Renal cortical epithelial cell (primary cell): ENCODE measurements at places on chromosomes 6 and 20. TPM values are rescaled to one million over a fixed set of nuclear protein-coding genes. Genes with fewer than 3 reads are reported as not detected.

The TCF15 gene
- not detected in 2 replicates for total RNA-seq

The CALHM5 gene
- 0.17 and 0.40 TPM in 2 replicates for total RNA-seq

The CST1 gene
- not detected in 2 replicates for total RNA-seq

DNA sequence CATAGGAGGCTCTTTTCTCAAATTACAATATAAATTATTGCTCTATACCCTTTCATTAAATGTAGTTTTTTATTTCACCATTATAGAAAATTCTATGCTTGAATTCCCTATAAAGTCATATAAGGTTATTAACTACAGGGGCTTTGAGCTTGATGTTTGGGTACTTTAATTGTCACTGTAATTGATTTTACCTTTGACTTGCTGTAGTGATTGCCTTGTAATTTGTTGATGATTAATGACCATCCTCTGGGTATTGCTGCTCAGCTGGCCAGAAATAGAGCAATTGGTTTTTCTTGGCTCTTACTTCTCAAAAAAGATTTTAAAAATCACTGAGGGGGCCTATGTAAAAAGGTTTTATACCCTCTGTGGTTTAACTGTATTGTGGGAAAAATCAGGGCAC is 1186.0 kb downstream of the KHDRBS2 start:
- DNase-seq = no peak

DNA sequence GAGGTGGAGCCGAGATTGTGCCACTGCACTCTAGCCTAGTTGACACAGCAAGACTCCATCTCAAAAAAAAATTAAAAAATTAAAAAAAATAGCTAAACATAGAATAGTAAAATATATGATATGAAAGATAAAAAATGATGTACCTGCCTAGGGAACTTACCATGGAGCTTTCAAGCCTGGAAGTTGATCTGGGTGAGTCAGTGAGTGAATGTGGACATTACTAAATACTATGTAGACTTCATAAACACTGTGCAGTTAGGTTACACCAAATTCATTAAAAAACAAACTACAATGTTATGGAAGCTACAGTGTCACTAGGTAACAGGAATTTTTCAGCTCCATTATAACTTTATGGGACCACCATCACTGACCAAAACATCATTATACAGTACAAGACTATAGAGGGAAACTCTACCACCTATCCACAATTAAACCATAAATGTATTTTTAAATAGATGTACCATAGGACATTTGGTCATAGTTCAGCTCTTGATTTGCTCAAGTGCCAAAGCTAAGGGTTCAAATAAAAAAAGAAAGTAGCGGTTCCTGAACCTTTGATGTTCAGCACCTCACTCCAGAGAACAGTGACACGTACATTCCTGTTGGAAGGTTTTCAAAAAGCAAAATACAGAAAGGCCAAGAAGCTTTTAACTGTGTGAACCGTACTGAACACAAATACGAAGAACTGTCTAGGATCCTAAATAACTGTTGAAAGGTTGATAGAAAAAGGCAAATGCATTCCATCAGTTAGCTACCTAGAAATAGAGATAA is 52.4 kb upstream of the SPDEF start:
- DNase-seq = no peak
